ENCODE measurements at places on chromosomes 12 and 14. TPM values are rescaled to one million over a fixed set of nuclear protein-coding genes. Genes with fewer than 3 reads are reported as not detected.

The FAM181A gene
- total RNA-seq, result not detected

DNA sequence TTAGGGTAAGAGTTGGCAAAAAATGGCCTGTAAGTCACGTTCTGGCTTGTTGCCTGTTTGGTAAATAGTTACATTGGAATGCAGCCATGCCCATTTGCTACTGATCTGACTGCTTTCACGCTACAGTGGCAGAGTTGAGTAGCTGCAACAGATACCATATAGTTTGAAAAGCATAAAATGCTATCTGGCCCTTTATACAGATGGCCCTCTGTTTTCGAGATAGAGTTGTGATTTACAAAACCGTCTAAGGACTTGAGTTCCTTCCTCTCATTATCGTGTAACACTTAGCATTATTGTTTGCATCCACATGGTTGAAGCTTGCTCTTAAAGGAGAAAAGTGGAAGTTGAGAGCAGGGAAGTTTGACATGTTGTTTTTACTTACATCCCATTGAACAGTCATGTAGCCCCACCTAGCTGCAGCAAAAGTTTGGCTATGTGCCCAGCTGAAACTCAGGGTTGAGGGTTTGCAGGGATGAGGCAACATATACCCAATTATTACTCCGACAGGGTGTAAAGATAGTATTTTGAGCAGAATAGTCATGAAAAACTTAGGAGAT, 11.3 kb upstream of the SCFD1 start:
- DNase-seq, result no peak

DNA sequence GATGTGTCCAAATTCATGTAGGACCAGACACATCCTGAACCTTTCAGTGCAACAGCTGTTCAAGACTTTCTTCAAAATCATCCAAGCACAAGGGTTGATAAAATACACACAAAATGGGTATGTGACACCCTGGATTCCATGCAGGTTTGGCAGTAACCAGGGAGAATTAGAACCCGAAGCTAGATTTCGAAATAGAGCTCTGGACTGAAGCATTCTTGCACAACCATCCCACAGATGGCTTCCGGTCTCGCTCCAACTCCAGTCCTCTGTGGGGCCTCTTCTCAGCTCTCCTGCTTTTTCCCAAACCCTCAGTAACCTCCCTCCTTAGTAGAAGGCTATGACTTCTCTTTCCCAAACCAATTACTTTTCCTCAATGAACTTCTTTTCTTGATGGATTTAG, 171.3 kb downstream of the TTC7B start:
- no peak for DNase-seq

GRCh38 chr12:46499226-46499625, 126.7 kb upstream of the SLC38A2 start:
- no peak for DNase-seq

DNA sequence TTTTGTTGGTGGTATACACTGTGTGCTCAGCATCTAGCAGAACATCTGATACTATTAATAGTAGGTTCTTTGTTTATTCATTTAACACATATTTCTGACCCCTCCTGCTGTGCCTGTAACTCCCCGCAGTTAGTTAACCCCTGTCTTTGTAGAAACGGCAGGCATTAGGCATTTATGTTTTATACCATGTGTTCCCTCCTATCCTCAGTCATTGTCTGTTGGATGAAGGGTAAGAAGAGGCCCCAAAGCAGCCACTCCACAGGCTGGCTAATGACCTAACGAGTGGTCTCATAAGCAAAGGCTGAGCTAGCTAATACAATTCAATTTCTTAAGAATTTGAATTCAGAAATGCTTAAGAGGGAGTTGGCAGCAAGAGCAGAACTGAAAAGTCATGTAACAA, 170.8 kb downstream of the TMX1 start:
- no peak for DNase-seq

DNA sequence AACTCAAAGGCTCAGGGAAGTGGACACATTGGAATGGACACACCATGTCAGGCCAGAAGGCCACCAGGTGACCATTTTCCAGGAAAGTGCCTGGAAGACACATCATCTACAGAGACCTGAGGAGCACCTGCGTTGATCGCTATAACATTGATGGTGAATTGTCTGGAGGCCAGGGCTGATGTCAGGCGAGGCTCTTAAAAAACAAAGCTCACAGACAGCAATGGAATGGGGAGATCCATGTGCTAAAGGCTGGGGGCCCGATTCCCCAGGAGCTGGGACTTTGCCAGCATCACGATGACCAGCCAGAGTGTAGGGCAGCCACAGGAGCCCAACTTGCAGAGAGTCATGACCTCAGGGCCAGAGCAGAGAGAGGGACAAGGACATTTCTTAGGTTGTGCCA, 30.3 kb downstream of the DIO3 start:
- DNase-seq, result no peak

GRCh38 chr14:94373708-94374107, 14.7 kb downstream of the SERPINA1 start:
- DNase-seq, result peak; percentile 71

DNA sequence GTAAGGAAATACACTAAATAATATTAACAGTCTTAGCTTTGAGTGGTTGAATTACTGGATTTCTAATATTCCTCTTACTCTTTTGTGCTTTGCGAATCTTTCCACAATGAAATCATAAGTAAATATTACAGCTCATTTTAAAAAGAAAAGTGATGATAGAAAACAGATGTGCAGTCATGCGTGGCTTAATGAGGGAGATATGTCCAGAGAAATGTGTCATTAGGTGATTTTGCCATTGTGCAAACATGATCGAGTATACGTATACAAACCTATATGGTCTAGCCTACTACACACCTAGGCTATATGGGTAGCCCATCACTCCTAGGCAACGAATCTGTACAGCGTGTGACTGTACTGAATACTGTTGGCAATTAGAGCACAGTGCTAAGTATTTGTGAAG, 59.3 kb downstream of the SLC15A5 start:
- DNase-seq, result no peak

GRCh38 chr14:62156052-62156451, 393.8 kb downstream of the SNAPC1 start:
- DNase-seq, result no peak

Measured in breast epithelium (tissue), 4 donors.